Naive B cell (primary cell): ENCODE measurements at places on chromosomes 7 and 10.

DNA sequence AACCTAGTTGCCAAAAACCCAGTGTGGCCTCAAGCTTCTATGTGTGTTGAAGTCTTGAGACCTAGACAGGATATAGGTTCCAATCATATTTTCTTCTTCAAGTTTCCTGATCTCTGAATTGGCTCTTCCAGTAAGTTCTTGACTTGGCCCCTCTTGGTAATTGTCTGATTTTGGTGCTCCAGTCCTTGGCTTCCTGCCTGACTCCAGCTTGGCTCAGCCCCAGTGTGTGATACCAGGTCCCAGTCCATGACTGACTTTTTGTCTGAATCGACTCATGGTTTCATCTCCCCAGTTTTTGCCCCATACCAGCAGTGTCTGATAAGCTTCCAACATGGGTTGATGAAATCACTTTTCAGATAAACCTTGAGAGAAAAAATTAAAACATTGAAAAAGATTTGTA, 72.3 kb downstream of the FAS start:
- DNase-seq = no peak

GRCh38 chr10:66218981-66219587, 706.8 kb upstream of the LRRTM3 start:
- DNase-seq = no peak

GRCh38 chr7:13044309-13044708, 356.9 kb downstream of the ARL4A start:
- DNase-seq = no peak

- no peak for DNase-seq
These were observed 28.3 kb downstream of the LRRC20 start for GRCh38 chr10:70354100-70354499.

- no peak for DNase-seq
These were observed 376.0 kb downstream of the SORCS3 start for GRCh38 chr10:105017116-105017515.

DNA sequence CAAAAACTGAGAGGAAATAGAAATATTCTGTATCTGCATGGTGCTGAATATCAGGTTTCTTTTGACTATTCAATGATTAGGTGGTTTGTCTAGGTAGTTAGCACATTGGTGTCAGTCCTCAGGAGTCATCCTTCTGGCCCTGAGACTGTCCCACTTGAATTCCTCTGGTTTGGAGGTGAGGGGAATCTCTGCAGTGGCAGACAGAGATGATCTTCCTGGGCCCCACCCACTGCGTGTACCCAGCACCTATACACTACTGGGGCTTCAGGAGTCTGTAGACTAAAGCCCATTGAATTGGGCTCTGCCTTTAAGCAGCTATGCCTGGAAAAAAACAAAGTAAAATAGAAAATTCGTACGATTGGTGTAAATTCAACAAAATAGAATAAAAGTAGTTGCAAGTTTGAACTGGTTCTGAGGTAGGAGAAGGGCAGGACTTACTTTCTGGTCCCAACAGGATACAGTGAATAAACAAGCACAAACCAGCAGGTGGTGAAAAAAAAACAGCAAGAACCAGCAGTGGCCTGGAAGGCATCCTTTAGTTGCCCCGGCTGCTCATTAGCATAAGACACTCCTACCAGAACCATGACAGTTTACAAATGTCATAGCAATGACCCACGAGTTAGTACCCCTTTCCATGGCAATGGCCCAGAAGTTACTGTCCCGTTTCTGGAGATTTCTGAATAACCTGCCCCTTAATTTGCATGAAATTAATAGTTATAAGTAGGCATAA, 1.7 kb downstream of the LIPM start:
- no peak for DNase-seq

GRCh38 chr10:18240185-18240882, 100.1 kb downstream of the CACNB2 start:
- DNase-seq = no peak

DNA sequence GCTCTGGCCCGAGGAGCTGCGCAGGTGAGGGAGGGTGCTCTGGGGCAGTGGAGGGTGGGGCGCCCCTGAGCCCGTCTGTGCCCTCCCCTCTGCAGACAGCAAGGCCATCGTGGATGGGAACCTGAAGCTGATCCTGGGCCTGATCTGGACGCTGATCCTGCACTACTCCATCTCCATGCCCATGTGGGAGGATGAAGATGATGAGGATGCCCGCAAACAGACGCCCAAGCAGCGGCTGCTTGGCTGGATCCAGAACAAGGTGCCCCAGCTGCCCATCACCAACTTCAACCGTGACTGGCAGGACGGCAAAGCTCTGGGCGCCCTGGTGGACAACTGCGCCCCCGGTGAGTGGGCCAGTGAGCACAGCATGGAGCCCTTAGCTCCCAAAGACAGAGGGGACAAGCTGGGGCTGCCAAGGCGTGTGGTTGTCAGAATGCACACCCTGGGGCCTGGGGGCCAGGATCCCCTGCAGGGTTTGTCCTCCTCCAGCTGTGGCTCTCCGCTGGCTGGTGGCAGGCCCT, 5.1 kb downstream of the FLNC start:
- DNase-seq = no peak

DNA sequence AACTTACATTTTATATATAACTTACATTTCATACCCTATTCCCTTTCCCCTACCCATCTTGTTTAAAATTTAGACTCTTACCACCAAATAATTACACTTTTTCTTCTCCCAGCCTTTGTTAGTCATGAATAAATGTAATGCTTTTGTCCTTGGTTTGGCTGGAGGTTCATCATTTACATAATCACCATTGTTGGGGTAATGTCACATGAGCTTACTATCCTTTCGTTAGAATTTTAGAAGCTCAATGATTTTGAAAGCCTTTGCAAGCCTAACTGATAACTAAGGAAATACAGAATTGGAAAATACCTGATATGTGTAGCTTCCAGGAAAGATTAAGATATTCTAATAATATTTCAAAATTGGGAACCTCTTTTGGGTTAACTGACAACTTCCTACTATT, 171.7 kb downstream of the PLXDC2 start:
- no peak for DNase-seq

- DNase-seq = no peak
These were observed 16.1 kb downstream of the GNAI1 start for GRCh38 chr7:80150611-80151273.

DNA sequence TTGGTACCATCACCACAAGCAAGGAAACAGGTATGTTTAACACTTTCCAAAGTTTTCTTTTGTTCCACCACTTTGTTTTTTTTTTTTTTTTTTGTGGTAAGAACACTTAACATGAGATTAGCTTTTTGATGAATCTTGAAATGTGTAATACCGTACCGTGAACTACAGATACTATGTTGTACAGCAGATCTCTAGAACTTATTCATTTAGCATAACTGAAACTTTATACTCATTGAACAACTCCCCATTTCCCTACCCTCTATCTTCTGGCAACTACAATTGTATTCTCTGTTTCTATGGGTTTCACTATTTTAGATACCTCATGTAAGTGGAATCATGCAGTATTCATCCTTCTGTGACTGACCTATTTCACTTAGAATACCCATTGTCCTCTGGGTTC, 162.7 kb upstream of the ITGB1 start:
- no peak for DNase-seq

DNA sequence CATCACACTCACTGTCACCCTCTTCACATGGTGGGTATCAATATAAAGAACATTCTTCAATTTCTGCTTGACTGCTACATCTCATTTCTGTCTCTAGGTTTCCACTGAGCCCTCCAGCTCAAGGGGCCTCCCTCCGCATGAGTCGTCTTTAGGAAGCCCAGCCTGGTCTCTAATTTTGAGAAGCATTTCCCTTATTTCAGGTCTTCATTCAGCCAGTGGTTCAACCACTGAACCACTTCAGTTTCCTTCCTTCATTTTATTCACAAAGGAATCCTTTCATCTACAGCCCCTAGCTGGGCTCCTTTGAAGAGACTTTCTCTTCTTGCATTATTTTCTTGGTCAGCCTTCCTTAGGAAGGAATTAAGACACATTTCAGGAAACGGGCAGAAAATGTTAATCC, 257.4 kb downstream of the KCNMA1 start:
- no peak for DNase-seq

GRCh38 chr10:109650228-109650627, 273.1 kb downstream of the XPNPEP1 start:
- DNase-seq = no peak
